ENCODE measurements at places on chromosomes 16 and 17. TPM values are rescaled to one million over a fixed set of nuclear protein-coding genes. Genes with fewer than 3 reads are reported as not detected.

The PRKCB gene
- total RNA-seq, result 0.21 TPM

The SPATA22 gene
- total RNA-seq, result not detected

The CDRT4 gene
- 0.43 TPM for total RNA-seq

The CA4 gene
- total RNA-seq, result not detected

The PIEZO1 gene
- 121 TPM for total RNA-seq

The CDC6 gene
- 6.5 TPM for total RNA-seq

The EPN3 gene
- total RNA-seq, result 11.1 TPM

The MYH1 gene
- total RNA-seq, result not detected

The KRTAP4-11 gene
- total RNA-seq, result not detected

The GPATCH8 gene
- total RNA-seq, result 7.5 TPM

The CLEC10A gene
- total RNA-seq, result not detected

The MFAP4 gene
- not detected for total RNA-seq

The ZNF205 gene
- total RNA-seq, result 35.2 TPM

The C16orf89 gene
- total RNA-seq, result not detected

The NUDT21 gene
- total RNA-seq, result 61.0 TPM

The COTL1 gene
- 38.4 TPM for total RNA-seq

The KRTAP1-1 gene
- 0.24 TPM for total RNA-seq

The NHLRC4 gene
- total RNA-seq, result not detected

The CDK3 gene
- total RNA-seq, result 0.21 TPM

The DCTN5 gene
- total RNA-seq, result 48.7 TPM

The IL32 gene
- 1.1 TPM for total RNA-seq

The MRPL28 gene
- total RNA-seq, result 96.9 TPM

The CCDC78 gene
- 2.2 TPM for total RNA-seq

The PIPOX gene
- 1.2 TPM for total RNA-seq

The PCGF2 gene
- 4.0 TPM for total RNA-seq

The SLC16A13 gene
- 0.85 TPM for total RNA-seq

The ATP2C2 gene
- 14.2 TPM for total RNA-seq

The PFAS gene
- total RNA-seq, result 12.4 TPM

The CES5A gene
- not detected for total RNA-seq
